ENCODE measurements at places on chromosomes 3 and 15. TPM values are rescaled to one million over a fixed set of nuclear protein-coding genes. Genes with fewer than 3 reads are reported as not detected.

TGM5 gene
- total RNA-seq = 2.1 TPM

AGTR1 gene
- 7.6 TPM for total RNA-seq

DNA sequence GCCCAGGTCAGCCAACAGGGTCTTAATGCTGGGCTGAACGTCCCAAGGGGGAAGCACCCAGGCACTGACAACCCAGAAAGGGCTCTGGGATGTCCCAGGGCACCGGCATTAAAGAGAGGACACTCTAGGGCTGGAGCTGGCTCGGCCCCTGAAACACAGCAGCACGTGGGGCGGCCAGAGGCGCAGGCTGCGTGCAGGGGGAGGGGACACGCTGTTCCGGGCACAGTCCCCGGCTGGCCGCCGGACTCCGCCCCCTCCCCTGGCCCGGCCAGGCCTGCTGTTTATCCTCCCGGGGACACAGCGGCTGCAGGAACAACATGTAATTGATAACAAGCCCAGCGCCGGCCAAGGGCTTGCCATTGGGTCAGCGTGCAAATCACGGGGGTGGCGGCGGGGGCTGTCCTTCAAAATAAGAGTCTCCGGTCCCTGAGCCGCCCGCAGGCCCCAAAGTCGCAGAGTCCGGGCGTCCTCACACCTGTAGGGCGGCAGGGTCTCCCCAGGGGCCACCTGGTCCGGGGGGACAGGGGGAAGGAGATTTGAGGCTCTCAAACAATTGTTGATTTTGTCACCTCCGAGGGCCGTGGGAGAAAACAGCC lies 1.3 kb downstream of the KLF15 start:
- no peaks in the 10 kb centered on the region for H3K36me3 ChIP-seq
- H3K4me3 ChIP-seq = peak overlapping the region; percentile 89
- peak overlapping the region; percentile 98 for H3K27ac ChIP-seq
- H3K27me3 ChIP-seq = no peaks in the 10 kb centered on the region
- peak; percentile 97 for DNase-seq
- peaks cover 31% of the 10 kb centered on the region for H3K4me1 ChIP-seq

DNA sequence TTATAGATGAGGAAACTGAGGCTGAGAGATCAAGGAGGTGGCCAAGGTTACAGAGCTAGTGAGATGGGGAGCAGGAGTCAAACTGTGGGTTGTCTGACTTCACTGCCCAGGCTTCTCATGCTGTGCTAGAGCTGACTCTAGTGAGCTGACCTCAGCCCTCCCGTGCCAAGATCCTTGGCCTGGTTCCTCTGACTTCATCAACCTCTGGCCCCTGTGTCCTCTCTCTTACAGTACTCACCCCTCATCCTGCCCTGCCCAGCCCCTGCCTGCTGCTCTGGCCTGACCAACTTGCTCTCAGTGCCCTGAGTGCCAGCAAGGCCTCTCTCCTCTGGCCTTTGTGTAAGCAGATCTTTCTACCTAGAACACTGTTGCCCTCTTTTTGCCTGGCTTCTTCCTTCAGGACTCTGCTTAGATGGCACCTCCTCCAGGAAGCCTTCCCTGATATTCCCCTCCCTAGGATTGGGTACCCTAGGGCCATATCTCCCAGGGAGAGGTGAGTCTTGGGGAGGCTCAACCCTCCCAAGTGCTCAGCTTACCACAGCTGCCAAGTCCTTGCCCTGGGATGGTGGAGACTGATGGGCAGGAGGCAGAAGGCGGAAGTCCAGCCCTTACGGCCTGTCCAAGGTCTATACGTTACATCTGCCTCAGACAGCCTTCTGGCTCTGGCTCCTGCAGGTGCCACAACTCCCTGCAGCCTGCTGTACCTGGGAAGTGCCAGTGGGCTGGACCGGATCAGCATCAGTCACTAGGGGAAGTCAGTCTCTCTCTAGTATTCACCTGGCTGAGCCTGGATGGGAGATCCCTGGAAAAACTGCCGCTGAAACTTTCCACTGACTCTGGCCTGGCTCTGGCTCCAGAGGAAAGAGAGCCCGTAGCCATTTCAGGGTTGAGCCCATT lies 36.3 kb upstream of the FAM107A start:
- H3K4me3 ChIP-seq = no peak overlapping the region
- no peaks in the 10 kb centered on the region for H3K36me3 ChIP-seq
- H3K27ac ChIP-seq = no peak overlapping the region

SFMBT1 gene
- total RNA-seq = 82.4 TPM

DNA sequence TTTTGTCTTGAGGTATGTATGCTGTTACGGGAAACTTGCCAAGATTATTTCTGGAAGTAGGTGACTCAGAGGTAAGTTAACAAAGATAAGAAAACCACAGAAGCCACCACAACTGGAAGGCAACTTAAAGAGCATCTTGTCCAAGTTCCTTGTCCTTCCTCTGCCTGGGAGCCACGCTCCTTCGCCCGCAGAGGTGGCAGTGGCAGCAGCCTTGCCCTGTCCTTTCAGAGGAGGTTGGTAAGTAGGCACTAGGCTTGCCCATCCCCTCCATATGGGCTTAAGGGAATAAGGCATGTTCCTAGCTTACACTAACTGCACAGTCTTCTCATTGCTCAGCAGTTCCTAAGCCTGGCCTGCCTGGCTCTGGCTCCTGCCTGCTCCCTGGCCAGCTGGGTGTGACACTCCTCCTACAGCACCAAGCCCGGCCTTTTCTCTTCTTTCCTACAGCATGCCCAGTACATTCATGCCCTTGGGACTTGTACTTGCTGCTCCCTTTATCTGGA lies 48.0 kb upstream of the RAB6B start:
- DNase-seq = peak; percentile 37
- no peak overlapping the region for H3K4me3 ChIP-seq
- H3K36me3 ChIP-seq = no peaks in the 10 kb centered on the region
- no peak overlapping the region for H3K27ac ChIP-seq

DNA sequence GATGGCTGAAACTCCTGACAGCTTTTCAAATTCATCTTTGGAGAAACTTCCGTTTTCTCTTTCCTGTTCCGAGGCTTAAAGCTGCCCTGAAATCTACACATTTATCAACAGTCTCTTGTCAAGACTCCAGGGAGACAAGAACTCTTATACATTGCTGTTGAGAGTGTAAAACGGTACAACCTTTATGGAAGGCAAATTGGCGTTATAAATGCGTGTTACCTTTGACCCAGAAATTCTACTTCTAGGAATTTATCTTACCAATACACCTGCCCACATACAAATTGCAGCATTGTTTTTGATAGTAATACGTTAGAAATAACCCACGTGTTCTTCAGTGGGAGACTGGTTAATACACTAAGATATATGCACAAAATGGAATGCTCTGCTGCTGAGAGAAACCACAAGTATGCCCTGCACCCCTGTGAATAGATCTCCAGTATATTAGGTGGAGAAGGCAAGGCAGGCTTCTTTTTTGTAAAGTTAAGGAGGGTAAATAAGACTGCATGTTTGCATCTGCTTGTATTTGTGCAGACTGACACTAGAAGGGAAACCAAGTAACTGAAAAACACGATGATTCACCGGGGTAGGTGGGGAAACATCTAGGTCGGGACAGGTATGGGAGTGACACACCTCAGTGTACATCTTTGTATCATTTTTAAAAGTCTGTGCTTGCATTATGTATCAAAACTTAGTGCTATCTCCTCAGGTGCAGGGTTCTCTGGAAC lies 97.5 kb downstream of the IGF1R start:
- DNase-seq = no peak
- peaks cover 11% of the 10 kb centered on the region for H3K4me1 ChIP-seq
- H3K27ac ChIP-seq = no peak overlapping the region
- no peaks in the 10 kb centered on the region for H3K27me3 ChIP-seq
- no peak overlapping the region for H3K4me3 ChIP-seq

DNA sequence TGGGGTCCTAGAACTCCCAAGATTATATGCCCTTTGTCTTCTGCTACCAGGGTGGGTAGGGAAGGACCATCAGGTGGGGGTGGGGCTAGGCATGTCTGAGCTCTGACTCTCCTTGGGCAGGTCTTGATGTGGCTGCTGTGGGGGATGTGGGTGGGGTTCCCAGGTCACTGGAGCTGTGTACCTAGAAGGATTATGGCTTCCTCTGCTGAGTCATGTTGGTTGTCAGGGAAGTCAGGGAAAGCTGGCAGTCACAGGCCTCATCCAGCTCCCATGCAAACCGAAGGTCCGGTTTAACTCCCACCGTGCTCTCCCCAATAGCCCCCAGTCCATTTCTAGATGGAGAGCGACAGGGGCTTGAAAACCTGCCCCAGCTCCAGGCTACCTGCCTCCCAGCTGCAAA lies 35.2 kb downstream of the EID1 start:
- no peak for DNase-seq
- no peaks in the 10 kb centered on the region for H3K36me3 ChIP-seq
- no peak overlapping the region for H3K27ac ChIP-seq
- no peaks in the 10 kb centered on the region for H3K4me1 ChIP-seq
- no peak overlapping the region for H3K4me3 ChIP-seq
- H3K27me3 ChIP-seq = no peaks in the 10 kb centered on the region

THPO gene
- total RNA-seq = 0.93 TPM

- no peak overlapping the region for H3K27ac ChIP-seq
- DNase-seq = no peak
- H3K4me3 ChIP-seq = no peak overlapping the region
- no peaks in the 10 kb centered on the region for H3K36me3 ChIP-seq
- H3K4me1 ChIP-seq = no peaks in the 10 kb centered on the region
- H3K27me3 ChIP-seq = no peaks in the 10 kb centered on the region
These were observed 337.2 kb upstream of the RARB start for GRCh38 chr3:25090698-25091453.

GRCh38 chr3:71784914-71785531 lies at the start of gene PROK2:
Gene PROK2 (minus strand): TSS chr3:71785148. CDS start chr3:71785052, 96 bp downstream.
- no peaks in the 10 kb centered on the region for H3K36me3 ChIP-seq
- peaks cover 7% of the 10 kb centered on the region for H3K4me1 ChIP-seq
- peak; percentile 22 for DNase-seq
- H3K4me3 ChIP-seq = peak within 1 kb of the TSS; percentile 43
- no peak within 1 kb of the TSS for H3K27ac ChIP-seq

- no peak overlapping the region for H3K27ac ChIP-seq
- peaks cover 6% of the 10 kb centered on the region for H3K4me1 ChIP-seq
- H3K27me3 ChIP-seq = no peaks in the 10 kb centered on the region
- DNase-seq = no peak
- H3K36me3 ChIP-seq = no peaks in the 10 kb centered on the region
These were observed 1.4 kb downstream of the VPS8 start for GRCh38 chr3:184813357-184813756.

- no peak overlapping the region for H3K27ac ChIP-seq
- no peaks in the 10 kb centered on the region for H3K27me3 ChIP-seq
- no peak overlapping the region for H3K4me3 ChIP-seq
- no peaks in the 10 kb centered on the region for H3K4me1 ChIP-seq
- no peaks in the 10 kb centered on the region for H3K36me3 ChIP-seq
These were observed 193.5 kb downstream of the FOXP1 start for GRCh38 chr3:71389911-71390573.

DNA sequence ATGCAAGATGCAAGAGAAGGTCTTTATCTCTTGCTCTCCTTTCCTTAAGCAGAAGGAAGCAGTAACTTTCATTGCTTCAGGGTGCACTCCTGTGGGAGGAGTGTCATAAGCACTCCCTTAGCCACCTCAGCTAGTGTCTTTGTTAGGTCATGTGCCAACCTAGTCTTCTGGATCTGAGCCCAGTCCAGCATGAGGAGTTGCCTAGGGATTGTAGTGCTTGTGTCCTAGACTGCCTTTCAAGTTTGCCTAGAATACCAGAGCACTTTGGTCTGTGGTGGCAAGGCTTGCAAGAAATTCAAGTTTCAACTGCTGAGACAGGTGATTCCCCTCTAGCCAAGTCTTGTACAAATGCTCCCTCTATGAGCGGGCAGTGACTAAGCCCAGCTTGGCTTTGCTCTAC lies 633.6 kb downstream of the ZNF385D start:
- no peaks in the 10 kb centered on the region for H3K4me1 ChIP-seq
- H3K27ac ChIP-seq = no peak overlapping the region
- H3K4me3 ChIP-seq = no peak overlapping the region
- H3K27me3 ChIP-seq = no peaks in the 10 kb centered on the region
- no peak for DNase-seq

- no peaks in the 10 kb centered on the region for H3K4me1 ChIP-seq
- peak within 1 kb of the TSS; percentile 58 for H3K4me3 ChIP-seq
- H3K27ac ChIP-seq = no peak within 1 kb of the TSS
- H3K27me3 ChIP-seq = no peaks in the 10 kb centered on the region
These were observed at the start of gene SLC27A2 for GRCh38 chr15:50181969-50182218. Gene SLC27A2 (plus strand): TSS chr15:50182196. CDS start chr15:50182428, 232 bp downstream.

GRCh38 chr3:112774293-112774926 lies 72.3 kb downstream of the CD200R1L start:
- DNase-seq = no peak
- no peaks in the 10 kb centered on the region for H3K4me1 ChIP-seq
- H3K36me3 ChIP-seq = no peaks in the 10 kb centered on the region

CIDEC gene
- total RNA-seq = 1.1 TPM

- H3K36me3 ChIP-seq = no peaks in the 10 kb centered on the region
- H3K4me3 ChIP-seq = no peak overlapping the region
- no peaks in the 10 kb centered on the region for H3K4me1 ChIP-seq
- H3K27ac ChIP-seq = no peak overlapping the region
- no peaks in the 10 kb centered on the region for H3K27me3 ChIP-seq
- no peak for DNase-seq
These were observed 47.5 kb upstream of the TRIM42 start for GRCh38 chr3:140630366-140630765.

DNA sequence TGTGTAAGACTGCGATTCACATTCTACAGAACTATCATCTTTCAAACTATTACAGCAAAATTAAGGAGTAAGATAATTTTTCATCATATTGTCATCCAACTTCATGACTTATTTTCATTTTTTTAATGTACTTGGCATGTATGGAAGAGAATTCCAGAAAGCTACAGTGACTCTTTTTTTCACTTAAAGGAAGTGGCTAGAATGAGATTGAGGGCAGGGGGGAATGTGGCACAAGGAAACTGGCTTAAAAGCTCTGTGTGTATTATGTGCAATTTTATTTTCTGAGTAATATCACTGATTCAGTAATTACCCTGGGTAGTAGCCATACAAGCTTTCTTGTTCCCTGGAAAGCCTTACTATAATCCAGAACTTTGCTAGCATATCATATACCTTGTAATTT lies 94.6 kb downstream of the FILIP1L start:
- no peaks in the 10 kb centered on the region for H3K27me3 ChIP-seq
- H3K36me3 ChIP-seq = no peaks in the 10 kb centered on the region
- H3K4me3 ChIP-seq = no peak overlapping the region
- no peak overlapping the region for H3K27ac ChIP-seq

WDR72 gene
- 2.1 TPM for total RNA-seq
